ENCODE measurements at places on chromosomes 2 and 18.

DNA sequence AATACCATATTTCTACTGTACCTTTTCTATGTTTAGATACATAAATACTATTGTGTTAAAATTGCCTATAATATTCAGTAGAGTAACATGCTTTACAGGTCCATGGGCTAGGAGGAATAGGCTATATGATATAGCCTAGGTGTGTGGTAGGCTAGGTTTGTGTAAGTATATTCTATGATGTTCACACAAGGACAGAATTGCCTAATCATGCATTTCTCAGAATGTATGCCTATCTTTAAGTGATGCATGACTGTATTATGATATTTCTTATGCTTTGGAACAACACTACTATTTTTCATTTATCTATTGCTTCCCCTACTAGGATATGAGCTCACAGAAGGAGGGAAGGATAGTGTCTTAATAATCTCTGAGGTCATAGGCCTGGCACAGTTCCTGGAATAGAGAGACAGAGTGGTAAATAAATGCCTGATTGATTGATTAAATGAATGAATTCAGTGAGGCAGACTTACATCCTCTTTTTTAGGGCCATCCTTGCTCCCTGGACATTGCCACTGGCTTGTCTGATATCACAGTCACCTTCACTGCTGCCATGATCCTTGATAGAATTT lies 121.0 kb downstream of the MYO3B start:
- DNase-seq: no peak

GRCh38 chr2:237662671-237663093 lies 35.3 kb downstream of the LRRFIP1 start:
- DNase-seq: peak; percentile 9

GRCh38 chr2:82993609-82994008 lies 1465.5 kb downstream of the SUCLG1 start:
- DNase-seq: no peak

GRCh38 chr2:160418398-160418765 lies 75.2 kb downstream of the RBMS1 start:
- DNase-seq: no peak

GRCh38 chr2:68302281-68302875 lies 17.4 kb downstream of the CNRIP1 start:
- no peak for DNase-seq
